ENCODE measurements at places on chromosomes 6 and 20.

GRCh38 chr6:124943658-124944057 is 18.6 kb upstream of the RNF217 start:
- no peak for DNase-seq

- no peak for DNase-seq
Measured at GRCh38 chr20:44496976-44497375, 21.3 kb downstream of the TTPAL start.

GRCh38 chr20:61251529-61252393 is at the start of gene CDH4:
Gene CDH4 (plus strand): TSS chr20:61252261.
- no peak for DNase-seq

DNA sequence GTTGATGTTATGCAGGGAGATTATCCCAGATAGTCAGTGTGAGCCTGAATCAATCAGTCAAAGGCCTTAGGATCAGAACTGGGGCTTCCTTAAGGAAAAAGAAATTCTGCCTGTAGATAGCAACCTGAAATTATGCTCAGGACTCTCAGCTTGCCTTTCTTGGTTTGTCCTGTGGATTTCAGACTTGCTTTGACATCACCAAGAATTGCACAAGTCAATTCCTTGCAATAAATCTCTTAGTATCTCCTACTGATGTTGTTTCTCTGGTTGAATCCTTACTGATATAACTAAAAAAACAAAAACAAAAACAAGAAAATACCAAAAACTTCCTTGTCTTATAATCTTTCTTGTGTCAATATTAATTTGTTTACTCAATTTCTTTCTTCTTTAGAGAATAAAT is 258.9 kb upstream of the TCF21 start:
- DNase-seq, result no peak

DNA sequence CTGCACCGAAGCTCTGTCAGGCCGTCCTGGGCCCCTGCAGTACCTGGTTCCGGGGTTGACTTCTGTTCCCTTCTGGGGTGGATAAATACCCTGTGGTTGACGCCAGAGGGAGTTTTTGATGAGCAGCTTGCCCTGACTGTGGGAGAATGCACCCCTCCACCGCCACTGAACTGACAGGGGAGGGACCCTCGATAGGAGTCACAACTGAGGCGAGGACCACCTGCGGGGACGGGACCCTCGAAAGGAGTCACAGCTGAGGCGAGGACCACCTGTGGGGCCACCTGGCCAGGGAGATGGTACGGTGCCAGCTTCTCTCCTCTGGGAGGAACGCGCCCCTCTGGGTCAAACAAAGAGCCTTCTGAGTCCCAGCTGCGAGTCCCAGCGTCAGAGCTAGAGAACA is 100.1 kb upstream of the FRMD1 start:
- DNase-seq, result no peak

DNA sequence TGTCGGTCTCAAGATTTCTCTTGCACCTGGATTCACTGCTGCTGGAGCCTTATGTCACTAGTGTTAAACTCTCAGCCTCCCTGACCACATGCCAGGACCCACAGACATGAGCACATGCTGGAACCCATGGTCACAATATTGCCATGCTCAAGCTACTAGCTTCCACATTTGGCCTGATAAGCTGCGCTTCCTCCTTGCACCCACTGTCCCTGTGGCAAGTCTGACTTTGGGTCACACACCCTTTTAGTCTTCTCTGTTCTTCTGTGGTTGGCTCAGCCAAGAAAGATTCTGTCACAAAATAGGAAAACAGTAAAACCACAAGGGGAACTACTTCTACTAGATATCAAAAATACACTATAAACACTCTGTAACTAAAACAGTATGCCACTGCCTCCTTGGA is 68.9 kb upstream of the HDAC2 start:
- DNase-seq, result no peak

DNA sequence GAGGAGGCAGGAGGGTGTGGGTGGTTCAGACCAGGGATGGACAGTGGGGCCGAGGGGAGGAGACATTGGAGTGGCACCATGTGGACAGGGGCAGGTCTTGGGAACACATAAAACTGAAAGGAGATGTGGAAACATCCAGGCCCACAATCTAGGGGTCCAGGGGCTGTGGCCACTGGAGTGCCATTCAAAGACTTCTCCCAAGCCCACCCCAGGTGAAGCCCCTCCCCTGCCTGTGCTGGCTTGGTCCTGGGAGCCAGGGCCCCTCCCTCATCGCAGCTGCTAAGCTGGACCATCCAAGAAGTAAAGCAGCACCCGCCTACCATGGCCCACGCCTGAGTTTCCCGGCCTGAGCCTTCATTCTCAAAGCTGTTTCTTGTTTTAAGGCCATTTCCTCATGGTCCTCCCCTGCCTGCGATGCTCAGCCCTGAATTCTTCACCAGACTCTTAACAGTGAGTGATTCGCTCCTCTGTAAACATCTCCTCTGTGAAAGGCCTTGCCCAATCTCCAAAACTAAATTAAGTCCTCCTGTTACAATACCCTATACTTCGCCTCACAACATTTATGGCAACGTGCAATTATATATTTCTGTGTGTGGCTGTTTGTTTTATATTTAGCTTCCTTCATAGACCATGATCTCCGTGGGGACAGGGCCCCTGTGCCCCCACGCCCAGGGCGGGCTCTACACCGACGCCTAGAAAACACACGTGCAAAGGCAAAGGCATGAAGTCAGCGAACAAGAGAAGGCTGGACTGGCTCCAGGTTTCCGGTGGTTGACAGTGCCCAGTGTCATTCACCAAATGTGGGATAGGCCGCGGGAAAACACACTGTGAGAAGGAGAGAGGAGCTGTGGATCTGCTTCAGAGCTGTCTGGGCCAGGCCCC is 267.8 kb downstream of the ERMARD start:
- no peak for DNase-seq
